Epithelial cell of proximal tubule (primary cell): ENCODE measurements at places on chromosomes 5 and 9. TPM values are rescaled to one million over a fixed set of nuclear protein-coding genes. Genes with fewer than 3 reads are reported as not detected.
A peak's percentile ranks its signal among the peaks of the same experiment; 100 is the strongest.

DNA sequence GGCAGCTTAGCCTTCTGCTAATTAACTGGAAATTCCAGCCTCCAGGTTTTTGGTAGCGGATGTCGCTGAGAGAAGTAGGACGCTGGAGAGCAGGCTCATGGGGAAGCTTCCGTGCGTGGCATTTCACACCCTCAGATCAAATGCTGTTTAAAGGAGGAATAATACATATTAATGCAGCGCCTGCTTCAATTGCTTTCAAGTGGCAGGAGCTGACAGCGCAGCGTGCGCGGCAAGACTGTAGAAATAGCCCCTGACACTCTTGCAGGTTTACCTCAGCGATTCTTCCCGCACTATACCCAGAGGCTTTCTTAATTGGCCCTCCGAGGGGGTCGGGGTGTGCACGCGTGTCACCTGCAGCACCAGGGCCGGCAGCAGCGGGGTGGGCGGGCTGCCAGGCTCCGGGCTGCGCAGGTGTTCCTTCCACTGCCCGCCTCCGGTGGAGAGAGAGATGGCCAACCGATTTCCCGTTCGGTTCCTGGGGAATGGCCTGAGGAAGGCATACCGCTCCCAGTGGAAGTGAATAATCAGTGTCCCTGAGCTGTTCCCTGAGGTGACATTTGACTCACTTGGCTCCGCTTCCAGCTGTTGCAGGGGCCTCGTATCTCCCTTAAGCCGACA is 427.9 kb downstream of the KCTD16 start:
- DNase-seq = no peak

- no peak for DNase-seq
These were observed 151.5 kb downstream of the DCP2 start for GRCh38 chr5:113128082-113128481.

DNA sequence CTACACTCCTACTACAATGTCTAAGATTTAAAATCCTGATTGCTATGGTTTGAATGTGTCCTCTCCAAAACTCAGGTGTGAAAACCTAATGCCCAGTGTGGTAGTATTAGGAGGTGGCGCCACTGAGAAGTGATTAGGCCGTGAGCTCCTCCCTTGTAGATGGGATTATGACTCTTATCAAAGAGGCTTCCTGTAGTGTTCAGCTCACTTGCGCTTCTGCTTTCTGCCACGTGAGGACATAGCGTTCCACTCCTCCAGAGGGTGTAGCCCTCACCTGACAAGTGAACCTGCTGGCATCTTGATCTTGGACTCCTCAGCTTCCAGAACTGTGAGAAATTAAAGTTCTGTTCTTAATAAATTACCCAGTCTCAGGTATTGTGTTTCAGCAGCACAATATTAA is 33.0 kb upstream of the WHRN start:
- no peak for DNase-seq

GRCh38 chr9:23160952-23161469 is 665.0 kb downstream of the ELAVL2 start:
- no peak for DNase-seq

DNA sequence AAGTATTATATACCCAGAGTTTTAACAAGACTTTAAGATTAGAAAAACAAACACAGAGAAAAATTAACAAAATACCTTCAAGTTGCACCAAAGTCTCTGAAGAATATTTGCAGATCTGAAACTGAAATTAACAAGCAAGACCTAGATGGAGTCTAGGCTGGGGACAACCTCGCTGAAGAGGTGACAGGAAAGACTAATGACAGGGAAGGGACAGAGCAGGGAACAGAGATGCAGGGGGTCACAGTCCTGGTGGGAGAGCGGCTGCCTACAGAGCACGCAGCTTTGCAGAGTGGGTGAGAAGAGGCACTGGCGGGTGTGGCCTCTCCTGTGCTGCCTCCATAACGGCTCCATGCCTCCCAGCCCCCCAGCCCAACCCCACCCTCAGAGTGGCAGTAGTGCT is 13.5 kb downstream of the RETREG1 start:
- DNase-seq = no peak

DNA sequence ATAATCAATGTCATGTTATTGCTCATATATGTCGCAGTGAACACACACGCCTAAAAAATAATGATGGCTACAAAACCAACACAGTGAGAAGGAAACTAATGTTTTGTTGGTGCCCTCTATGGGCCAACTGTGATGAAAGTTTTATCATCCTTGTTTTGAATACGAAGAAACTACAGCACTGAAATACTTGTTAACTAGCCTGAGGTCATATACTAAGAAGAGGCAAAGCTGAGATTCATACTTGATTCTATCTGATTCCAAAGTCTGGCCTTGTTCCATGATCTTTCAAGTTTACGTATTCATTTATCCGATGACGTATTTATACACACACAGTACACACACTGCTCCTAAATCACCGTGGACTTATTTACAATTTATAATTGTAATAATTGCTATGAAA is 16.1 kb upstream of the DRD1 start:
- no peak for DNase-seq

GRCh38 chr9:677461-678097 is 163.9 kb upstream of the DMRT1 start:
- no peak for DNase-seq

- DNase-seq = peak; percentile 60
These were observed 143.0 kb upstream of the RPS23 start for GRCh38 chr5:82421119-82421518.

GRCh38 chr5:132883261-132883834 is 9.9 kb downstream of the LEAP2 start:
- DNase-seq = no peak

- no peak for DNase-seq
These were observed 306.7 kb downstream of the PDE4D start for GRCh38 chr5:59586841-59587240.

DNA sequence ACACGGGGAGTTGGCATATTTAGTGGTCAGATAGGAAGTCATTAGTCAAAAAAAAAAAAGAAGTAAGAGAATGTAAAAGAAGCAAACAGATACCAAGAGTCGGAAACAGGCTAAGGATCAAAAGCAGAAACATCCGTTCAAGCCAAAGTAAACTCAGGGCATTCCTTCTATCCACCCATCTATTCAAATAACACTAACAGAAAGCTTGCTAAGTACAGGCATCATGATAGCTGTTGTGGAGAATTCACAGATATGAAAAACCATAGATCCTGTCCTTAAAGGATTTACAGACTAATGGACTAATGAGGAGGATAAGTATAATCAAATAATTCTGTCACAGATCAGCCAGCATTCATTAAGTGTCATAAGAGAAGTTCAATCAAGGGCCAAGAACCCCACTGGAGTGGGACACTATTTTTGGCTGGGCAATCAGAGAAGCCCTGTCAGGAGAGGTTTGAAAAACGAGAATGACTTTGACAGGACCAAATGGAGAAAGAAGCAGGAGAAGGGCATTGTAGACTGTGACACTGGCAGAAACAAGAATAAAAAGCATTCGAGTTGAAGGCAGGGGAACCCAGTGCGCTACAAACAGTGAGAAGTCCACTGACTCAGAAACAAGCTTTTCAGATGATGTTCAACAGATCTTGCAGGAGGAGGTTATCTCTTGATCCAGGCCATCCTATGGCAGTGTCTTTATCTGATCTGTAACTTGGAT is 154.2 kb upstream of the TSLP start:
- DNase-seq = no peak

DNA sequence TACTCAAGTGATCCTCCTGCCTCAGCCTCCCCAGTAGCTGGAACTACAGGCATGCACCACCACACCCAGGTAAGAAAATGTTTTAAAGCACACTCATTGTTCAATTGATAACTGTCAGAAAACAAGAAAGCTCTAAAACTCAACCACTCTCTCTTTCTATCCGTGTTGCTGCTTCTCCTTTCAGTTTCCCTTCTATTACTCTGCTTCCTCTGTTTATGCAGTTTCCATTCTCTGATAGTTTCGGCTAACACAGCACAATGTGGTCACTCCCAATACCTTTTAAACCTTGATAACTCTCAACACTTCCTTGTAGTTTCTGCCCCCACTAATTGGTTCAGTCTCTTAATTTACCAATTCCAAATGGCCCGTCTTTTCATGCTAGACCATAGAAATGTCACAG is 59.2 kb upstream of the NR4A3 start:
- DNase-seq = no peak

DNA sequence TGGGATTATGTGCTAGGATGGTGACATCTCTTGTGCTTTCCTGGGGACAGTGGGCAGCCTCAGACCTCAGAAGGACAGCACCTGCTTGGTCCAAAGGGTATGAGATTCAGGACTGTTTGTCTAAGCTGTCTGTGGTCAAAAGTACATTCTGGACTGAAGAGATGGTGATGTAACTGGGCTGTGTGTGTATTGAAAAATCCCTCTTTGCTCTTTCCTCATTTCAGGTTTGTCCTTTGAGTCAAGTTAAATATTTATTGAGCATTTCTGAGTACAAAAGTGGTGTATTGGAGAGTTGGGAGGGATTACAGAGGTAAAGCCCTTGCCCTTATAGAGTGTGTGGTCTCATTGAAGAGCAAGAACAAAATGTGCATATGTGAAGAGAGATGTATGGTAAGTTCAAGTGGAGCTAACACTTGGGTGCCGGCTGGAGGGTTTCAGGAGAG is 46.7 kb downstream of the RCL1 start:
- DNase-seq = no peak

GRCh38 chr9:15711931-15712330 is 159.1 kb downstream of the CCDC171 start:
- DNase-seq = no peak

GRCh38 chr5:138545919-138546562 is 3.0 kb upstream of the ETF1 start:
- DNase-seq = no peak

DNA sequence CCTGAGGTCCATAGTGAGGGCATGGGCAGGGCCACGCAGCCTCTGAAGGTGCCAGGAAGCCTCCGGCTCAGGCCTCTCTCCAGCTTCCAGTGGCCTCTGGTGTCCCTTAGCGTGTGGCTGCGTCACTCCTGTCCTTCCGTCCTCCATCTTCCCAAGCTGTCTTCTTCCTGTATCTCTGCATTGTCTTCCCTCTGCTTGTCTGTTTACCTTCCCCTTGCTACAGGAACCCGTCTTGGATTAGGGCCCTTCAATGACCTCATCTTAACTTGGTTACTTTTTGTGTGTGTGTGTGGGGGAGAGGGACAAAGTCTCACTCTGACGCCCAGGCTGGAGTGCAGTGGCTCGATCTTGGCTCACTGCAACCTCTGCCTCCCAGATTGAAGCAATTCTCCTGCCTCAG is 14.4 kb downstream of the ASS1 start:
- DNase-seq = no peak

DNA sequence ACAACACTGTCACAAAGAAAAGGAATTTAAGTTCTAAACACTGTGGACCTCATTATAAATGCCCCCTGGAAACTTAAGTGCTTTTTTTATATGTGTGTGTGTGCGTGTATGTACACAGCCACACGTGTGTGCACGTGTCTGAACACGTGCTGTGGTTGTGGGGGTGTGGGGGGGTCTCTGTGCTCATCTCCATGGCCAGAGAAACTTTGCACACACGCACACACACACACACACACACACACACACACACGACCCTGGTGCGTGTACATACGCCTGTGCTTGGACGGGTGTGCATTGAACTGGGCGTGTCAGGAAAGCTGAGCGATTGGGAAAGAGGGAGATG is 27.9 kb downstream of the AMBP start:
- DNase-seq = no peak

DNA sequence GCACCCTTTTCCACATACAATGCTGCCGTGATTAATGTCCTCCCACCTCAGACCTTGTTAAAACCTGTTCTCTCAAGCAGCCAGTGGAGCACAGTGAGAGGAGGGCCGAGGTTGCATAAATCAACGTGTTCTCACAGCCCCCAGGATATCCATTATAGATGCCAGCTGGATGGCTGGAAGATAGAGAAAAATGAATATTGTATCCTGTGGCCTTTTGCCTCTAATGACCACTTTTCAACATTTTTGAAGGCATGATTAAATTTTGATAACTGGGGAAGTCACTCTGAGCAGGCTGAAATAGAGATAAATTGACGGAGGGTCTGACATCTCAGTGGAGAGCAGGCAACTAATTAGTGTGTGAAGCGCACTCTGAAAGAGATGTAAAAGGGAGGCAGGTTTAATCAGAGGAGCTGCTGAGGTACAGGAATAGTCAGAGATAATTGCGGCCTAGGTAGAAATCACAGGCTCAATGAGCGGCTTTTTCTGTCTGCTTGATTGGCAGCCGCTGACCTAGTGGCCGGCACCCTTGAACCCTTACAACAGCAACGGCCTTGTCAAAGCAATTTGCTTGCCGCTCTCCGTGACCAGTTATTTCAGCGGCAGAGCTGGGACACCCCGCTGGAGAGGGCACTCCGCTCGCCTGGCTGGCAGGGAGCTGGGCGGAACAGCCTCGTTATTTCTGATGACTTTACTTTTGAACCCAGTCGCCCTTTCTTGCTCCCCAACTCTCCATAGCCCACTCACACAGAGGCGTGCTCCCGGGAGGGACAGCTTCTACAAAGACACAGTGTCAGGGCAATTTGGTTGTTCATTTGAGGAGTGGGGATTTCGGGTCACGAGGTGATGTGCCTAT is 560.7 kb downstream of the PSAT1 start:
- DNase-seq = no peak

DNA sequence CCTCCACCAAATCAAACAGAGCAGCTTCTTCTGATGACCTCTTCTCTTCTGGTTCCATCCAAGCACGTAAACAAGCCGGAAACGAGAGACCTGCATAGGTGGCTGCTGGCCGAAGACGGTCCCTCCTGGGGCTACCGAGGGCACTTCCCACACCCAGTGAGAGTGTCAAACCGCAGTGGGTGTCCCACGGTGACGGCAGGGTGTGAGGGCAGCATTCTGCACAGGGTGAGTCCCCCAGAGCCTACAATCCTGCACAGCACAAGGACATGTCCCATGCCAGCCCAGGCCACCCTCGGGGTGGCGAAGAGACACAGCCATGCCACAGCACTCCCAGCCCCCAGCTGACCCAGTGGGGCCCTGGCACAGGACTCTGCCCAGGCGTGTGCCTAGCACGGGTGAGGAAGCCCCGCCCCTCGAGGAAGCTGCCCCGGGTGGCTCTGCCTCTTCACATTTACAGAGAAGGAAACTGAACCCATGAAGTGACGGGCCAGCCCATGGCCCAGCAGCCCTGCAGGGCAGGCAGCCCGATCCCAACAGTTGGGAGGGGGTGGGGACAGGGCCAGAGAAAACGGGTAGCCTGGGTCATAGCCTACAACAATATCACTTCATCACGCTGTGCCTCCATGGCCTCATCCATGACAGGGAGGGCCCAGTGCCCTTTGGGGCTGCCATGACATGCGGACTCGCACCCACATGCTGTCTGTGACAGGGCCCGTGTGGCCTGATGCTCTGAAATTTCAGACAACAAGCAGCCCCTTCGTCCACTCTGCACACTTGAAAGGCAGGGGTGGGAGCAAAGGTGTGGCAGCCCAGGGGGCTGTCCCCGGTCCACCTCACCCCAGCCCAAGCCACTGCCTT is 43.2 kb downstream of the SEMA4D start:
- DNase-seq = no peak

GRCh38 chr9:134136118-134136995 is 475 bp downstream of the WDR5 start:
- no peak for DNase-seq

The C1QTNF3 gene
- 0.36 and 2.8 TPM in 2 replicates for total RNA-seq

The ENC1 gene
- total RNA-seq = 65.8 and 90.5 TPM in 2 replicates

The SHISAL2B gene
- not detected in 2 replicates for total RNA-seq

The DTWD2 gene
- total RNA-seq = 3.5 and 8.8 TPM in 2 replicates

The DPYSL3 gene
- 38.3 and 76.0 TPM in 2 replicates for total RNA-seq

The SLC36A3 gene
- total RNA-seq = not detected in 2 replicates

The CTSV gene
- total RNA-seq = 9.6 and 10.9 TPM in 2 replicates

The CCDC112 gene
- 10.0 and 11.7 TPM in 2 replicates for total RNA-seq

The ZFP37 gene
- 0.58 and 0.94 TPM in 2 replicates for total RNA-seq
